GM13976 (cell line): ENCODE measurements at places on chromosomes 4 and X.

GRCh38 chrX:39705290-39705689 is 392.5 kb downstream of the BCOR start:
- no peak for DNase-seq

DNA sequence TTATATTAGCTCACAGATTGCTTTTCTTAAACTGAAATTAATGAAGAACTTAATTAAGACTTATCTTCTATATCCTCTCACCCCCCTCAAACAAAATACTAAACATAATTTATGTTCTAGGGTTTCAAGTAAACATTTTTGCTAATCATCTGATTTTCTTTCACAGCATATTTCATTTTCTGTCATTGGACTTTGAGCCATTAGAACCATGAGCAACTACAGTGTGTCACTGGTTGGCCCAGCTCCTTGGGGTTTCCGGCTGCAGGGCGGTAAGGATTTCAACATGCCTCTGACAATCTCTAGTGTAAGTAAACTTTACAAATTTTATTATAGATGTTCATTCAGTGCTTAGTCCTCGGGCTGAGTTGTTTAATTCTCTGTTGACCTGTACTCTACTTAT is 3.3 kb downstream of the PDLIM5 start:
- no peak for DNase-seq

- DNase-seq = no peak
These were observed 83.5 kb downstream of the ZNF674 start for GRCh38 chrX:46461660-46462191.

DNA sequence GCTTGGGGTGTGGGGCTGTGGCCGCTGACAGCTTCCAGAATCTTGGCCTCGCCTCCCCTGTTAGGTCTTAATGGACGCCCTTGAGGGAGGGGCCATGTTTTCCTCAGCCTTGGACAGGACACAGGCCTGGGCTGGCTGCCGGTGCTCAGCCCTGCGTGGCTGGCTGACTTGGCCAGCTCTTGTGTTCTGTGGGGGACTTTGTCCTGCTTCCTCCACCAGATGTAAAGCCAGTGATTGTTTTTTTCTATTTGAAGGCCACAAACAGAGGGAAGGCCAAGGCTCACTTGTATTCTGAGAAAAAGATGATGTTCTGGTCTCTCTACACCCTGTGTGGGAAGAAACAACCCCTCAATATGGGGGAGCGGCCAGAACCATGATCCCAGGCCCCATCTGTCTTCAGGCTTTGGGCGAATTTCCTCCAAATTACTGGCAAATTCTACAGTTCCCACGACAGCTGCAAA is 71.3 kb downstream of the HTRA3 start:
- no peak for DNase-seq

DNA sequence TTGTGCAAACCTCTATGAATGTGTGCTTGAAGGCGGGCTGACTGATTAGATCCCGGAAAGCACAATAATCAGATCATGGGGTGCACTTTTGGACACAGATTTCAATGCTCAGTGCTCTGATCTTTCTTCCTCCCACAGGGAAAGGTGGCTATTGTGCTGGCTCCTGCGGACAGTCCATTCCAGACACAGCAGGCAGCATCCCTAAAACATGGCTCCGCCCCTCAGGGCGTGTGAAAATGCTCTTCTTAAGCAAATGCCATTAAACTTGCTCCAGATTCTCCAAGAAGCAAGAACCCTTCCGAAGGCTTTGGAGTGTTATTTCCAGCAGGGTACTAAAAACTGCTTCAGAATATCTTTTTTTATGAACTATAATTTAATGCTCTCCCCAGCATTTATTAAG is 100.0 kb downstream of the SLC2A9 start:
- DNase-seq = no peak

DNA sequence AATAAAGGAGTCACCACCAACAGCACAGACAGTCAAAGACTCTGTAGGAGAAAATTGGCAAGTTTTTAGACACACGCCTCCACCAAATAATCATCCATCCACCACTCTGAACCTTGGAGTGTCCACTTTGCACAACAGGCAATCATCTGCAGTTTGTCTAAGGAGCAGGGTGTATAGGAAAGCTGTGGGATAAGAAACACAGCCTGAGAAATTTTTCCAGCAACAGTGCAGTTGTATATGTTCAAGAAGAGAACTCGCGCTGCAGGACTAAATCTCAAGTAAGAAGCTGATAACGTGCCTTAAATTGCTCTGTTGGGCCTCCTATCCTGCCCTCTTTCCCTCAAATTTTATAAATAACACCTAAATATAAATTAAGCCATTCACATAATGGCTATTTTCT is 136.7 kb upstream of the PPARGC1A start:
- no peak for DNase-seq

DNA sequence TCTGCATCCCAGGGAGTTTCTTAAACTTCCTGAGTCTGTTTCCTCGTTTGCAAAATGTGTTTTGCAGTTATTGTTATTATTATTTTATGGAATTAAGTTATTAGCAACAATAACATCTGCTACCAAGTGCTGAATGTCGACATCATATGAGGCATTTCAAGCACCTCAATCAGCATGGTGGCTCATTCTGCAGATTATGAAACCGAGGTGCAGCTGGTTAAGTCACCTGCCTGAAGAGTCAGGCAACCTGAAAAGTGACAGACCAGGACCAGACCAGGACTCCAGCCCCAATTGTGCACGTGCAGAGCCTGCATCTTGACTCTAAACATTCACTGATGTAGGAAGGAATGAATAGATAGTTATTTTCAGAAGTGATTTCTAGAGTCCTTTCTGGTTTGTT is 99.8 kb downstream of the AFAP1 start:
- no peak for DNase-seq

DNA sequence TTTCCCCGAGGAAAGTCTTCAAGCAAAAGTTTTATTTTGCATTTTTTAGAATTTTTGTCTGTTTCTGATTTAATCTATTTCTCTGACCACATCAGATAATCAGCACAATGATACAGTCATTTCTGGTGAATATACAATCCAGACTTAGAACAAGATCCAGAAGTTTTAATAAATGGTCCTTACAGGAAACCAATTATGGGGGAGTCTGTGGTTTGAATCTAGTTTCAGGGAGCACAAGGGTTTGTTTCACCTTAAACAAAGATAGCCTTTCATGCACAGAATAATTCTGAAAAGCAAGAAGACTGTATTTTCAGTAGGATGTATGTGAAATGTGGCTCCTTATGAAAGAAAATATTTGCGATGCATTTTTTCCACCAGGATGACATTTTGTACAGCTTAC is 158.5 kb upstream of the ARSJ start:
- DNase-seq = no peak

DNA sequence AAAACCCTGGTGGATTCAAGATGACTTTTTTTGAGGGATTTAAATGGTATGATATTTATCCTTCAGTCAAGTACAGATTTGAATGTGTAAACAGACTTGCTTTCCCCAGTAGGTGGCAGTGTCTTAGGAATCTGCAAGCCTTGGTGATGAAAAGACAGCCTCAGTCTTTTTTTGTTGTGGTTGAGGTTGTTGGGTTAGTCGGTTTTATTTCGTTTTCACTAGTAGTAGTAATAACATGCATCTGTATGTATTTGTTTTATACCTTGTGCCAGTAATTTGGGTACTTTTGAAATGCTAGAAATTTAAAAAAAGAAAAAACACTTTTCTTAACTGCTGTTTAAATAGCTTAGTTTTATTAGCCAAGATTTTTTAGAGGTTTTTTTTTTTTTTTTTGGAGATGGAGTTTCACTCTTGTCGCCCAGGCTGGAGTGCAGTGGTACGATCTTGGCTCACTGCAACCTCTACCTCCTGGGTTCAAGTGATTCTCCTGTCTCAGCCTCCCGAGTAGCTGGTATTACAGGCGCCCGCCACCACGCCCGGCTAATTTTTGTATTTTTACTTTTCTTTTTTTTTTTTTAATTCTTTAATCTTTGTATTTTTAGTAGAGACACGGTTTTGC is 39.2 kb downstream of the COPS4 start:
- peak; percentile 76 for DNase-seq
